ENCODE measurements at places on chromosomes 1 and 21.

DNA sequence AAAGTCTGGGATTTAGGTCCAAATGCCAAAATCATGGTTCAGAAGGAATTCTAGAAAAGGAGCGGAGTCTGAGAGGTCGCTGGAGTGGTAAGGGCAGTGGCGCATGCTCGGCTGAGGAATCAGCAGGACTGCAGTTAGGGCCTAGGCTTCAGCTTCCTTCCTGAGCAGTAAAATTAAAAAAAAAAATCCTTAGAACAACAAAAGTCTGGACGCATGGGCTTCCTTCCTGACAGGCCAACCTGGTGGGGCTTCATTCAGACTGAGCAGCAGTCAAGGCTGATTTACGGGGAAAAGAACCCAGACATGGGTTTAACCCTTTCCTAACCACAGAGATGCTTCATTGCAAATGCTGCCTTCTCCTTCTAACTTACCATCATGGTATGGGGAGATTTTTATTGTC, 17.1 kb downstream of the RNF220 start:
- DNase-seq, result no peak

GRCh38 chr1:8547791-8548190, 229.9 kb downstream of the SLC45A1 start:
- DNase-seq, result no peak

DNA sequence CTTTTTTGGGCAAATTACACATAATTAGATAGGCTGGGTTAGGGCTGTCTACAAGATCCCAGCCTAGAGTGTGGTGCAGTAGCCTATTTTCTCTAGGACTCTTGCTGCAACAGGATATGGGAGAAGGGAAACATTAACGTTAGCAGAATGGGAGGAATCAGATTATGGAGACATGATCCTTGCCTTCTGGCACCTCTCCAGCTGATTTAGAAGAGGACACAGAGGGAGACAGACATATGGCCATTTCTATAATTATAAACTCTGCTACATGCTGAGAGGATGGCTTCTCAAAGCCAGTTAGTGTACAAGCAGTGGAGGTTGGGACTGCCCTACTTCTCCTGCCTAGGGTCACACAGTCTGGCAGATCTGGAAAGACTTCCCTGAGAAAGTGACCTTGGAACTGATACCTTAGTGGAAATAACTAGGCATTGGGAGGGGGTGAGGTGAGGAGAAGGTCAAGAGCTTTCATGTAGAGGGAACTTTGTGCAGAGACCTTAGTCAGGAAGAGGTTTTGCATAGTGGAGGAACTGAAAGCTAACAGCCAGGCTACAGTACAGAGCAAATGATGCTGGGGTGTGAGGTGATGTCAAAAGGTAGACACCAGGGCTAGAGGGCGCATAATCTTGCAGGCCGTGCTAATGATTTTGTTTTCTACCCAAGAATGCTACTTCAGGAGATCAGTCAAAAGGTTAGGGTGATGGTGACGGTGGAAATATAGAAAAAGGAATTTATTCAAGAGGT, 1.2 kb upstream of the CD1D start:
- no peak for DNase-seq

- no peak for DNase-seq
Observed at GRCh38 chr1:154941333-154942013, 5.0 kb upstream of the PMVK start.

DNA sequence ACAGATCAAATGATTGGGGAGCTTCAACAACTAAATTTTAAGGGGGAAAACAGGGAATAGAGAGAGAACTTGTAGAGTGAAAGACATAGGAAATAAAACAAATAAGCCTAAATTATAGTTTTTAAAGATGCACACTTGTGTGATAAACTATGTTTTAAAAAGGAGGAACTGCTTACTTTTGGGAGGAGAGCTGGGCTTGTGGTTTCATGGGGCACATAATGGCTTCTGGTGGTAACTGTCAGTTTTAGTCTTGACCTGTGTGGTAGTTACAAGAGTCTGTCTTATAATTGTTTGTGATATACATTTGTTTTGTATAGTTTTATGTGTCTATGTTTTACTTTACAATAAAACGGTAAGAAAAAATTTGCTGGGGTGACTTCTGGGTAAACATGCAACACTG, 165.3 kb downstream of the COL24A1 start:
- no peak for DNase-seq

GRCh38 chr1:12503709-12504108, 114.3 kb downstream of the DHRS3 start:
- no peak for DNase-seq

GRCh38 chr1:42370876-42371549, 9.6 kb upstream of the RIMKLA start:
- no peak for DNase-seq

GRCh38 chr1:229111703-229112319, 159.1 kb upstream of the RAB4A start:
- no peak for DNase-seq

- DNase-seq, result no peak
Observed at GRCh38 chr1:77687519-77687906, 5.1 kb upstream of the ZZZ3 start.

Measured in activated T-helper 1 cell treated with anti-CD3 and anti-CD28 coated beads, Interleukin-2, amount 50 U/mL, for 16 hours (primary cell).